ENCODE measurements at places on chromosomes 13 and 19.
A peak's percentile ranks its signal among the peaks of the same experiment; 100 is the strongest.

DNA sequence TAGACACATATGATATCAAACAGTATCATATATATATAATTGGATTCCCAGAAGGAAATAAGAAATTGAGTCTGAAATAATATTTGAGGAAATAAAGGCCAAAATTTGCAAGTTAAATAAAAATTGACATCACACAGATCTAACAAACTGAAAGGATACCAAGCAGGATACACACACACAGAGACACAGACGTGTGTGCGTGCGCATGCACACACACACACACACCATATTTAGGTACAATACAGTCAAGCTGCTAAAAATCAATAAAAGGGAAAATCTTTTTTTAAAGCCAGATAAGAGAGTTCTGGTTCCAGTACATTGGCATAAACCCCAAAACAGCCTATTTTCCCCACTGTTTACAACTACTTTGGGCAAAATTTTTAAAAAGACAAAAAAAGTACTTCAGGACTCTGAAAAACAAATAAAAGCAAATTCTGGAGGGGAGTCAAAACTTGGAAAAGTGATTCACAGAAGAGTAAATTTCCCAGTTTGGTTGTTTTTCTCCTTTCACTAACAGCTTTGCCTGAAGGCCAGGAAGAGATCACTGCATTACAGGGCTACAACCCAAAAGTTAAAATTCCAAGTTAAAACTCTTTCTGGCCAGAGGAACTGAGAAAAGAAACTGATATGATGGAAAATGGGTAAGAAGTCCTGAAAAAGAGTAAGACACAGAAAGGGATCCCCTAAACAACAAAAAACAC is 16.2 kb downstream of the MYCBP2 start:
- DNase-seq: no peak

DNA sequence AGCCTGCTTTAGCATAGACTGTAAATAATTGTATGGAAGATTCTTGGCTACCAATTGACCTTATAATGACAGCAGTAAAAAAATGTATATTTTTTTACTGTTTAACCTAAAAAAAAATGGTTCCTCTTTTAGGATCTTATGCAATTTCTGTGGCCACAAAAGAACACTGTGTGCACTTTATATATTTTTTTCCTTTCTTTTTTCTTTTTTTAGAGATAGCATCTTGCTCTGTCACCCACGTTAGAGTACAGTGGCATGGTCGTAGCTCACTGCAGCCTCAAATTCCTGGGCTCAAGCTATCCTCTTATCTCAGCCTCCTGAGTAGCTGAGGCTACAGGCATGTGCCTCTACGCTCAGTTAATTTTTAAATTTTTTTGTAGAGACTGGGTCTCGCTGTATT is 6.1 kb downstream of the FLT3 start:
- DNase-seq: no peak

DNA sequence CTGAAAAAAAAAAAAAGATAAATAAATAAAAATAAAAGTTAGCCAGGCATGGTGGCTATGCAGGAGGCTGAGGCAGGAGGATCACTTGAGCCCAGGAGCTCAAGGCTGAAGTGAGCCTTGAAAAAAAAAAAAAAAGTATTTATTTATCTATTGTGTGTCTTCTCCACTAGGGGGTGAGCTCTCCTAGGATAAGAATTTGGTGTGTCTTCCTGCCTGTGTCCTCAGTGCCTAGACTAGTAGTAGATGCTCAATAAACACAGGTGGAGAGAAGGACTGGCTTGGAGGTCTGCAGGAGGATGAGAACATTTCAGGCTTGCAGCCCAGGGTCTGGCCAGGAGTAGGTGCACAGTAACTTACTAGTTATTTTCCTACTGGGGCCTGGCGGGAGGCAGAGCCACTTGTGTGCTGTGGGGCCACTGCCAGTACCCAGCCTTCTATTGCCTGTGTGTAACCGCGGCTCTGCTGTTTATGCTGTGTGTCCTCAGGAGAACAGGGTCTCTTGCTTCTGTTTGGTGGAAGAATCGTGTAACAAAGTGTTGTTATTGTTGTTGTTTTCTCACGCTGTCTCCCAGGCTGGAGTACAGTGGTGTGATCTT is 5.4 kb downstream of the LMTK3 start:
- DNase-seq: no peak

- DNase-seq: no peak
Measured at GRCh38 chr13:25037057-25037813, 58.7 kb upstream of the PABPC3 start.

DNA sequence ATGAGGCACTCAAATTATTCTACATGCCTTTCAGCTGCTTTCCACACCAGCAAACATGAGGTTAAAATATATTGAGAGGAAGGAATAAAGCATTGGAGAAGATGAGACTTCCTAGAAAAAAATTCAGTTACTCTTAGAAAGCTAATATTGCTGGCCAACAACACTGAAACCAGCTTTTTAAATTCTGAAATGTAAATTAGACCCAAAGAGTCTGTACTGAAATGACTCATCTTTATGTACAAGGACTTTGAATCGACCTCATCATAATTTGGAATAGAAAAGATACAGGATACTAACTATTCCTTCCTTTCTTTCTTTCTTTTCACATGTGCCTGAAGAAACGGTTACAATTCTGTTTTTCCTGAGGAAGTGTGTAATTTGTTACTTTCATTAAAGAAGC is 6.5 kb upstream of the HSPH1 start:
- DNase-seq: no peak

GRCh38 chr19:16143399-16144215 is at the start of gene HSH2D:
Gene HSH2D, plus strand, starts transcription at chr19:16143685. Its CDS starts 5,066 bp downstream, at chr19:16148751.
- DNase-seq: peak; percentile 28

GRCh38 chr13:21683034-21683733 is 12.3 kb downstream of the FGF9 start:
- no peak for DNase-seq

DNA sequence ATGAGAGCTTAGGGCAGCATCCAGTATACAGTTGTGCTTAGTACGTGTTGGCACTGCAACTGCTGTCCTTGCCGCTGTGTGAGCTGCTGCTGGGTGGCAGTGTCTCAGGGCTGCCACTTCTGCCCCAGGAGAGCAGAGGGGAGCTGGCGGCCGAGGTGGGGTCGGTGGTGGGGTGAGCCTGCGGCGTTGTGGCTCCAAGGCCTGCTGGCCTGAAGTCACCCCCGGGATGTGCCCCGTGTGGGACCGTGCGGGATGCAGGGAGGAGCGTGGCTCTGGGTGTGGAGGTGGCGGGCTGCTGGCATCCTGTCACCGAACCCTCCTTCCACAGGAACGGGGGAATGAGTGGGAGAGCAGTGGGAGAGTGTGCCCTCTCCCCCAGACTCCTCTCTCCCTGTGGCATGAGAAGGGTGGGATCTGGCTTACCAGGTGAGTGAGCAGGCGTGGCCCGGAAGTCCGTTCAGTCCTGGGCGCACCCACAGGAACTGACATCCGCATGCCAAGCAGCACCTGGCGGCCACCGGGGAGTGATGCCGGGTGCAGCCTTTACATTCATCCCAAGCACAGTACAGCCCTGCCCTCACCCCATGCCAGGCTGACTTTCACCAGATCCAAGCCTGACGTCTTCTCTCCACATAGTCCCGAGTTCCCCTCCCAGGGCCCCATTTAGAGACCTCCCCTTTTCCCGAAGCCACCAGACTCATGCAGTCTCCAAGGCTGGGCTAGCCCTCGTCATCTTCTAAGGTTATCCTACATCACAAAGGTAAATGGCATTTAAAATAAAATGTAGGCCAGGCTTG is 26.6 kb downstream of the MCF2L start:
- no peak for DNase-seq

DNA sequence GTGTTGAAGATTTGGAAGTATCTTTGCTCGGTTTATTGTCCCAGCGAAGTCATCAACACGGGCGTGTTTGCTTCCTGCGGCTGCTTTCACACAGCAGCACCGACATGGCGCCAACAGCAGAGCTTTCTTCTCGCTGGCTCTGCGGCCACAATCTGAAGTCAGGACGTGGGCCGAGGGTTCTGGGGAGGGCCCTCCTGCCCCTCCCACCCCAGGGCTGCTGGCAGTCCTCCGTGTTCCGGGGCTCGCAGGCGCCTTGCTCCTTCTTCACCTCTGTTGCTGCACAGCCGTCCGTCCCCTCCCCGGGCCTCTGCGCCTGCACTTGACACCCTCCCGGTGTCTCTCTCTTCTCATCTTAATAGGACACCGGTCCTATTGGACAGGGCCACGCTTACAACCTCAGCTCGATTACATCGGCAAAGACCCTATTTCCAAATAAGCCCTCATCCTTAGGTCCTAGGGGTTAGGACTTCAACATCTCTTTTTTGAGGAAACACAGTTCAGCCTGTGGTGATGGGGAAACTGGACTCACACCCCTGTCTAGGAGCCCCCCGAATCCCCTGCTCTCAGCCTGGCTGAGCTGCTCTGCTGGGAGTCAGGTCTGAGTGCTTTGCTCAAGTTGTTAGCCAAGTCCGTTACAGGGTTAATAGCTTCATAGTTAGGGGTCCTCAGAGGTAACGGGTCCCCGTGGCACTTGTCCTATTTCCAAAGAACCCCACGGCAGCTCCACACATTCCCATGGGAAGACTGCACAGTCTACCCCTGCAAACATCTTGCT is 2.7 kb upstream of the TEX29 start:
- DNase-seq: no peak

DNA sequence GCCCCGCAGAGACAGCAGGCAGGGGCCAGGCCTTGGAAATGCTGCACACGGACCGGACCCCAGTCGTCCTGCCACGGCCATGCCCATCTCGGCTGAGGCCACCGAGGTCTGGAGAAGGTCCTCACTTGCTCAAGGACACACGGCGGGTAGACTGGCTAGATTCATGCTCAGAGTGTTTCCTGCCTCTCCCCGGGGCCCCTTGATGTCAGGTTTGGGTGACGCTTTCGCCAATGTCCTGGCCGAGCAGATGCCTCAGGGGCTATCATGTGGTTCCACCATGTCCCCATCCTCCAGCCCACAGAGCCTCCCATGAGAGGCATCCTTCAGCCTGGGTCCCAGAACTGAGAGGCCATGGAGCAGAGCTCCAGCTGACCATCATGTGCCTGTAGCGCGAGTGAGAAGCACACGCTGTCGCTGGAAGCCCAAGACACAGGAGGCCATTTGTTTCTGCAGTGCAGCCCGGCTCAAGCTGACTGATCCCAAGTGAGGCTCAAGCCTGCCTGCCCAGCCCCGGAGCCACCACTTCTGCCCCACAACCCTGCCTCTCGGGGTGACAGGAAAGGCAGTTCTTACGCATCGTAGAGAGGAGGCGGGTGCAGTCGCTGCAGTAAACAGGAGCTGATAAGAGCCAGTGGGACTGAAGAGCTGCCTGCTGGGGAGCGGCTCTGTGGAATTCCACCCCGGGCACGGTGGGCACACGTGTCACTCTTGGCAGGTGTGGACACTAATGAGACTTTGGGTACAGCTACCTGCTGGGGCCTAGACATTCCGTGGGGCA is 53.9 kb upstream of the GAS6 start:
- no peak for DNase-seq

DNA sequence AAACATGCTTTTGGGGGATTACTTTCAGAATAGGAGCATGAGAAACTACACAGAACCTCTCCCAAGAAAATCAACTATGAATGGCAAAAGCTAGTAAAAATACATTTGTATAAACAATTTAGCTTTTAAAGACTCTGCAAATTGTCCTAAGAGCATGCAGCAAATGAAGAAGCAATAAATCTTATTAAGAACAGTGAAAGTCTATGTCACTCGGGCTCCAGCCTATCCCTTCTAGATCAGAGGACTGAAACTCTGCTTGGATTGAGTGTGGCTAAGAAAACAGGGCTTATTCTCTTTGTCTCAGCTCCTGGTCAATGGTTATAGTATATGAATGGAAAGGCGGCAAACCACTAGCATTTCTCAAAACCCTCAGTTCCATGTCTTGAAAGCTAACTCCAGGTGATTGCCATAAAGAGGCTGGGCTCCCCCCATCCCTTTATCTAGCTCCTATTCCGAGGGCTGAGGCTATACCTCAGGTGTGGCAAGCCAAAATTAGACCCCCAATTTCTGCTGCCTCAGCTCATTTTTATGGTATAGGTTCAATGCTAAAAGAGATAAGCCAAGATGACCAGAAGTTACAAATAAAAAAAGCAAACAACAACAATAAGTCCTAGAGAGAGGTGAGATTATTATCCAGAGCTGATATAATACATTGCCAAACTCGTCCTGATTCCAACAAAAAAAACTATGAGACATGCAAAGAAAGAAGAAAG is 953.2 kb downstream of the SLITRK6 start:
- DNase-seq: no peak

GRCh38 chr13:27302643-27303262 is 32.1 kb downstream of the RASL11A start:
- DNase-seq: no peak

DNA sequence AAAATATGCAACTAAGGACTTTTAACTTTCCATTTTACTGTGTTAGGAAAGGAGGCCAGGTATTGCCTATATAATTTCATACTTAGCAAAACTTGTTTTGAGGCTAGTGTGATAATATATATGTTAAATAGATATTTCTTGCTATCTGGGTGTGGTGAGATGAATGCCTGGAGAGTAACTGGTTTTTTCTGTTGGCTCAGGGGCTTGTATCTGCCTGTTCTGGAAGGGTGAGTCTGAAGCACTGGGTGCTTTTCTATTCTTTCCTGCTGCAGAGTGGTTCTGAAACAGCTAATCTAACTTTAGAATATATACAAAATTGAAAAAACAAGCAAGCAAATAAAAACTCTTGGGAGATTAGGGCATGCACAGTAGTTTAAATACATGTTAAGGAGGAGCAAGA is 64.6 kb upstream of the MYCBP2 start:
- no peak for DNase-seq

DNA sequence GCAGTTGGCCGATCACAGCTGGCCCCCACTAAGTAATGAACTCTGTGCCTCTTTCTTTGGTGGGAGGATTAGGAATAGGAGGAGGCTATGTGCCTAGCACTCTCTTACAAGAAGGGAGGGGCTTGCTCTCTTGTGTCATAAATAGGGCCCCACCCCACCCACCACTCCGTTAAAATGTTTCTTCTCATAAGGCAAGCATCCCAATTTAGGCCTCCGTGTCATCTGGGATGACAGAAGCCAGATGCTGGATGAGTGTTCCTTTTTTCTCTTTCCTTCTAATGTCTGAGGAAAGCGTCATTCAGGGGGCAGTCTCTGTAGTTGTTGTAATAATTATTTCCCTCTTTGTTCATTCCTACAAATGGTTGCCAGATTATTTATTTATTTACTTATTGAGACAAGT is at the start of gene LIPE:
Gene LIPE, minus strand, starts transcription at position 76 of the 400 bp plus-strand sequence. CDS start 239 bp downstream, outside the sequence.
- no peak for DNase-seq

- no peak for DNase-seq
Measured at GRCh38 chr13:101556676-101557123, 104.2 kb downstream of the ITGBL1 start.

- no peak for DNase-seq
Measured at GRCh38 chr19:55611983-55612645, 6.7 kb downstream of the ZNF865 start.

DNA sequence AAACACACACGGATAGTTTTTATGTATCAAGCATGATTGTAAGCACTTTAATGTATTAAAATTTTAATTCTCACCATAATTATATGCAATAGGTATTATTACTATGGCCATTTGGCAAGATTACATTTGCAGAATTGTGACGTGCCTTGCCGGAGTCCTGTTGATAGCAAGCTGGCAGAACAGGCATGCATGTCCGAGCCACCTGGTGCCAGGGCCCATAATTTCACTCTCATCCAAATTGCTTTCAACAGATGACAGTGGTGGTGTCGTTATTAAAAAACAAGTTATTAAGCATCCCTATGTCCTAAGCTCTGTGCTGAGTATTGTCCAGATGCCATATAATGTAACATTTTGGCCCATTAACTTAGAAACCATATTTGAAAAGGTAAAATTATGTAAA is 374.3 kb downstream of the FOXO1 start:
- DNase-seq: no peak

GRCh38 chr19:38224014-38224862 is at the start of gene DPF1:
Gene DPF1, minus strand, starts transcription at chr19:38224222. Its CDS starts 80 bp downstream, at chr19:38224142.
- no peak for DNase-seq

Measured in activated naive CD4-positive, alpha-beta T cell (primary cell).